Activated gamma-delta T cell treated with Interleukin-2 at 50 U/mL for 16 hours (primary cell): ENCODE measurements at places on chromosomes 1 and 21.

DNA sequence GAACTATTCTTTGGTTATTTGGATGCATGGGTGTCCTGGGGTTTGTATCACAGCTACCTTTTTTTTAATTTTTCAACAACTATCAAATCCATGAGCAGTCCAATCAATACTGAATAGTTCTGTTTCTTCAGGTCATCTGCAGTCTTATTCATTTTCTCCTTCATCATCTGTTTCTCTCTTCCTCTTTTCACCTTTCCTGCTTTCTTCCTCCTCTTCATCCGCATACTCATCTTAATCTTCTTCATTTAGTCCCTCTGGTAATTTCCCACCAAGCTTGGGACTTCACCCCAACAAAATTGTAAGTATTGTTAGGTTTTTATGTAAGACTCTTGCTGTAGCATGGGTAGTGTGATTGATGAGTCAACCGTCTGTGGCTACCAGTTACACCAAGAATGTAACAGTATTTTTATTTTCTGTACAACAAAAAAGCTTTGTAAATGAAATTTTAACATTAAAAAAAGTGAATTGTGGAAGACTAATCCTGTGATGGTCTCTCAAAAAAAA is 184.1 kb upstream of the RNPC3 start:
- DNase-seq = no peak

DNA sequence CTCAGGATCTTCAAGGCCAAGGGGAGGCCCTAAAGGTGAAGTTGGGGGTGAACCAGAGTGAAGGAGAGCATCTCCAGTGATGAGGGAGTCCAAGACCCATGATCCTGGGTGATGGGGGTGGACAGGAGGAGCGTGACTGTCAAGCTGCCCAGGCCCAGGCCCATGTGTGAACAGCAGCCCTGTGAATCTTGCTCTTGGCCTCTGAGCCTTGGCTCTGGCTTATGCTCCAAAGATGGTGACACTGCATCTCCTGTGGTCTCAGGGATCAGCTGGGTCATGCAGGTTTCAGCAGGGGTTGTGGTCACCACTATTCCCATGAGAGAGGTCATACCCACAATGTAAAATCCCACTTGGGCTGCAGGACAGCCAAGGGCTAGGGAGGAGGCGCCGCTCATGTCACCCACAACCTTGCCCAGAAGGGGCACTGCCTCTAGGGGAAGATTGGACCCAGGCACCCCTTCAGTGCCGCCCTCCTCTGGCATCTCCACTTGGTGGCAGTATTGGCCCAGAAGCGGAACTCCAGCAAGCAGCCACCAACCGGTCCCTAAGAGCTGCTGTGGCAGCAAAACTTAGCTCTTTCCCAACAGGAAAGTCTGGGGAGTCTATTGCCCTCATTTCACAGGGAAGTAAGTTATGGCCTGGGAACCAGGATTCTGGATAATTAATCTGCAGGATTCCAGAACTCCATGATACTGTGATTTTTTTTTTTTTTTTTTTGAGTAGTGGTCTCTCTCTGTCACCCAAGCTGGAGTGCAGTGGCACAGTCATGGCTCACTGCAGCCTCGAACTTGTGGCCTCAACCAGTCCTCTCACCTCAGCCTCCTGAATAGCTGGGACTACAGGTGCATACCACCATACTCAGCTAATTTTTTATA is 7.5 kb upstream of the WNT3A start:
- DNase-seq = peak; percentile 56

DNA sequence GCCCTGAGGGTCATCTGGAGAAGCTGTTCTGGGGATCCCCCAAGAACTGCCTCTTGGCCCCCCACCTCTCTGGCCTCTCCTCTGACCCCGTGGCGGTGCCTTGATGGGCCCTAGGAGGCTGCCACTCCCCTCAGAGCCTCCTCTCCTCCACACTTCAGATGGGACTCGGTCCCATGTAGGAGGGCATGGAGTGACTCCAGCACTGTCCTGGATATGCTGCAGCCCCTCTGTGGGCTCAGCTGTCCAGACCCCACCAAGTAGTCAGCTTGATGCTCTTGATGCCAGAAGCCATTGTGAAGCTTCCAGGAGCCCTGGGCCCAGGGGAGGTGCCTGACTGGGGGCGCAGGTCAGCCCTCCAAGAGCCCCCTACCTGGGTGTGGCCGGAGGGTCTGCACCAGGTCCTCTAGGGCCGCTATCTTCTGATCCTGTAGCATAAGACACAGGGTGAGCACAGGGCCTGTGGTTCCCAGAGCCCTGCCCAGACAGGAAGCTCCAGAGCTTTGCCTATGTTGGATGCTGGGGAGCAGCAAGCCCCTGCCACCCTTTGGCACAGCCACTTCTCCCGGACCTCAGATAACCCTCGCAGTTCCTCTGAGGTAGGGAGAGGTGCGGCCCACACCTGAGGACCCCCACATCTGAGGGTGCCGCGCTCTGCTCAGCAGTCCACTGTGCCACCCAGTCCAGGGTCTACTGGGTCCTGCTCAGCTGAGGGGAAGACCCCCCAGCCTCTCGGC is 9.2 kb downstream of the UBXN11 start:
- no peak for DNase-seq

- no peak for DNase-seq
Observed at GRCh38 chr1:219763321-219763720, 150.4 kb upstream of the ZC3H11B start.

DNA sequence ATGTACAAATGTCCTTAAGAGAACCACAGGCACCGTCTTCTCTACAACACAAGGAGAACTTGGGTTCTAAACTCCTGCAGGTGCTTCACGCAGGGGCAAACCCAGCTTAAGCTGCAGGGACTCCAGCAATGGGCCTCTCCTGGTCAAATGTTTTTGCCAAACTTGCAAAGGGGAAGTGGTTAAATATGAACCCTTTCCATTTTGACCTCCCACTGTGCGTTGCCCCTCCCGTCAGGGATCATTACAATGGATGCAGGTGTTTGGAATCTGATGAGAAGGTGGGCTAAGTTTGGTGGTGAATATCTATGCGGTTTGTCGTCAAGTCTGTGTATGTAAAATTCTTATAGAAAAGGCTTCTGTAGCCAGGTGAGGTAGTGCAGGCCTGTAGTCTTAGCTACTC is 29.1 kb upstream of the SLC25A33 start:
- no peak for DNase-seq

- DNase-seq = no peak
Observed at GRCh38 chr1:190205713-190206112, 272.0 kb downstream of the BRINP3 start.

GRCh38 chr1:115440733-115441132 is 102.7 kb upstream of the NGF start:
- DNase-seq = no peak

- no peak for DNase-seq
Observed at GRCh38 chr1:150552128-150552910, 3.1 kb downstream of the ADAMTSL4 start.

- DNase-seq = no peak
Observed at GRCh38 chr21:45339421-45340402, 52.0 kb upstream of the POFUT2 start.

DNA sequence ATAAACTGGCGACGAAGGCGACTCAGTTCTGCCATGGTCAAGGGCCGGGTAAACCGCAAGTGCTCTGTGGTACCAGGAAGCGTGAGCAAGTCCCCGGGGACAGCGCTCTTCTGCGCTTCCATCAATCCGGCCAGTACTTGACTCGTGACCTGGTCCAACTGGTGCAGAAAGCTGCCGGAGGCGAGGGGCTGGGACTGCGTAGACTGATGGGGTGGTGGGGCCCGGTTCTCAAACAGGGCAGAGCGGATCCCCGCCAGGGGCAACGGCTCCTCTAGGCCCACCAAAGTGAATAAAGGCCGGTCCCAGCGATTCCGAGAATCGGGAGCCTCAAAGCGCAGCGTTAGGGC is 852 bp downstream of the KTI12 start:
- DNase-seq = no peak

DNA sequence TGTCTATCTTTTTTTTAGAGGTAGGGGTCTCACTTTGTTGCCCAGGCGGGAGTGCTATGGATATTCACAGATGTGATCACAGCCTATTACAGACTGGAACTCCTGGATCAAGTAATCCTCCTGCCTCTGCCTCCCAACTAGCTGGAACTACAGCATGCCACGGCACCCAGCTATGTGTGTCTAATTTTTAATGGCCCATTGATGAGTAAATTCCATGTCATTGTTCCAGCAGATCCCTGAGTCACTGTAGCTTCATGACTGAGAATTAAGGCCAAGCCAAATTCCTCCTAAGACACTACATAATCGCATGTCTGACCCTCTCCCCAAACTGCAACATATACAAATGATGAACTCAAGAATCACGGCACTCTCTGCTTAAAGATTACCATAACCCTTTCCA is 84.2 kb upstream of the RGS2 start:
- no peak for DNase-seq
